ENCODE measurements at places on chromosomes 16 and 17.
A peak's percentile ranks its signal among the peaks of the same experiment; 100 is the strongest.

- DNase-seq = no peak
Observed at GRCh38 chr17:6452471-6453266, 8.4 kb downstream of the PIMREG start.

GRCh38 chr17:16443511-16444257, 28.3 kb downstream of the TRPV2 start:
- no peak for DNase-seq

GRCh38 chr17:20153231-20153630, 144.1 kb downstream of the SPECC1 start:
- no peak for DNase-seq

DNA sequence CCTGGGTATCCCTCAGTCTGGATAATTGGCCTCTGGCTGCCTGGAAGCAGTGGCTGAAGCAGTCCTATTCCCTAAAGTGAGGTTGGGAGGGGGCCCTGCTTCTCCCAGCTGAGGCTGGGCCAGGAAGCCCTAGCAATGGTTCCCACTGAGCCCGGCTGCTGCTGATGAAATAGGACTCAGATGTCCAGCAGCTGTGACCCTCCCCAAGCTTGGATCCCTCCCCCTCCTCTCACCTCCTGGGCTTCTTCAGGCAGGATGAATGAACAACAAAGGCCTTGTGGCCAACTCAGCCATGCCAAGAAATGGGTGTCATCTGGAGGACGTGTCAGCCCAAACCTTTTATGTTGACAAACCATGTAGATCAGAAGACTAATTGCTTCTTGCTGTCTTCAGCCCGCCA, 42.0 kb downstream of the AXIN2 start:
- no peak for DNase-seq

GRCh38 chr17:71870546-71870862, 250.3 kb upstream of the SOX9 start:
- no peak for DNase-seq

DNA sequence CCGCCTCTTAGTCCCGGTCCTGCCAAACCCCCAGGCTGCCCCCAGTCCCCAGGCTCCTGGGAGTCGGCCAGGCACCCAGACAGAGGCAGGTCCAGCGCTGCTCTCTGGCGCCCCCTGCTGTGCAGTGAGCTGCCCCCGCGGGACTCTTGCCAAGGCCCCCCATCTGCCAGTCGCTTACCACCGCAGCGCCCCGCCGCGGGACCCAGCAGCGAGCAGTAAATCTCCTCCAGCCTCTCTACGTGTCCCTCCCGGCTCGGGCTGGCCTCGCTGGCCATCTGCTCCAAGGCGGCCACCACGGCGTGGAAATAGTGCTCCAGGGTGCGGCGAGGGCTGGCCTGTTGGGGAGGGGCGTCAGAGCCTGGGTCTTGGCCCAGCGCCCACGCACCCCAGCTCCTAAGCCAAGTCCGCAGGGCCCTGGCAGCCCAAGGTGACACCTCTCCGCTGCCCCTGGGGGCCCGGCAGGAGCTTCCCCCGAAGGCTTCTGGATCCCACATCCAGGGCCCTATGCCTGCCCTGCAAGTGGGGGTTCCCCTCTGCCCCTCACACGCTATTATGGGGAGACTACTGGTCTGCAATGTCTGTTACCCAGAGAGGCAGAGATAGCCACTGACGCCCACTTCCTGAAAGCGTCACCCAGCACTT, 33.7 kb upstream of the MFSD6L start:
- peak; percentile 84 for DNase-seq

All from HEK293T (cell line).